Urothelium cell line (cell line): ENCODE measurements at places on chromosomes 5 and 9.

- DNase-seq: no peak
Measured at GRCh38 chr5:126641387-126641786, 40.6 kb downstream of the PHAX start.

- no peak for DNase-seq
Measured at GRCh38 chr5:87347841-87348240, 64.9 kb downstream of the CCNH start.

DNA sequence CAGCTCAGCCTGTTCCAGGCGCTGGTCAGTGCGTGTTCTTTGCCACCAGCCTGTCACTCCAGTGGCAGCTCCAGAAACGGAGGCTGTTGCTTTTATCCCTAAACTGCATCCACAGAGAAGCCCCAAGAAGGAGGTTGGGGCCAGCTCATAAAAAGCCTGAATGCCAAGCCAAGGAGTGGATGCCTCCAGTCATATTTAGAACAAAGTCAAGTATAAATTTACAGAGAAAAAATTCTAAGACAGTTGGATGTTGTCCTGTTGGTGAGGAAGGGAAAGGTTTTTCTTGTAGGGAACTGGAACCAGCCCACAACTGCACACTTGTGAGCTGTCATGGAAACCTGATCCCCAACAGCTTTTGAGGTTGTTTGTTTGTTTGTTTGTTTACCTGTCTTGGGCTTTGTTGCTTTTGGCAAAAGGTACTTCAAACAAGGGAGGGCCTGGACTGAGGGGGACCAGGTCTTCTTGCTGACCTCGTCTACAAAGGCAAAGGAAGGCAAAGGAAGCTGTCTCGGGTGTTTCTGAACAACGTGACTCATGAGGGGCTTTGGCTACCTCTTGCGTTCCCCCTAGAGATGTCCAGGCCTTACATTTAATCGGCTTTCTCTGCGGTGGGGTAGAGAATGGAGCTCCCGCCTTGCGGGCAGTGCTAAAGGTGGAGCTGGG is 36.7 kb downstream of the OLFML2A start:
- no peak for DNase-seq

- DNase-seq: no peak
Measured at GRCh38 chr5:39515881-39516280, 91.1 kb upstream of the DAB2 start.

DNA sequence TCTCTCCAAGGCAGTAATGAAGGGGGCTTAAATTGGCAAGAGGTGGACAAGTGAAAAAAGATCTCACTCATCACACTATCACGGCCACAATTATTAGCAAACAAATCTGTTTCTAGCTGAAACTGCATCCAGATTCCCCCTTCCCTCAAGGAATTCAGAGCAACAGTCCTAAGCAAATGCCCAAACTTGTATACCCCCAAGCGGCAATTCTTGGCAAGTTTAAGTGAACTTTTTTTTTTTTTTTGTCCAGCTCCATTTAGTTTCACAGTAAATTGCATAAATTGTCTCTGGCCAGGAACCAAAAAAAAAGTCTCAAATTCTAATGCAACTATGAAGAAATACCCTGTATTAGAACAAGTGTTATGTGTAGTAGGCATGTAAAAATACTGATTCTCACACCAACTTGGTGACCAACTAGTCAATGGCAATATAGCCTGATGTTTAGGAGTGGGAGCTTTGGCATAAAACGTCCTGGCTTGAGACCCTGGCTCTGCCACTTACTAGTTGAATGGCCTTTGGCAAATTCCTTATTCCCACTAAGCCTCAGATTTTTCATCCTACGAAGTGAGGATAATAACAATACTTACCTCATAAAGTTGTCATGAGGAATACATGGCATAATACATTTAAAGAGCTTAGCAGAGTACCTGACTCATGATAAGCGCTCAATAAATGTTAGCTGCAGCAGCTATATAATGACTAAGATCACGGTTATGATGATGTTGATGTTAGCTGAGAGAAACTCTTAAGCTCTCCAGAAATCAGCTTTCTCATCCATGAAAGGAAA is 193.2 kb downstream of the ADAMTSL1 start:
- DNase-seq: no peak

- peak; percentile 77 for DNase-seq
Measured at GRCh38 chr5:78504704-78505677, 143.6 kb downstream of the LHFPL2 start.

DNA sequence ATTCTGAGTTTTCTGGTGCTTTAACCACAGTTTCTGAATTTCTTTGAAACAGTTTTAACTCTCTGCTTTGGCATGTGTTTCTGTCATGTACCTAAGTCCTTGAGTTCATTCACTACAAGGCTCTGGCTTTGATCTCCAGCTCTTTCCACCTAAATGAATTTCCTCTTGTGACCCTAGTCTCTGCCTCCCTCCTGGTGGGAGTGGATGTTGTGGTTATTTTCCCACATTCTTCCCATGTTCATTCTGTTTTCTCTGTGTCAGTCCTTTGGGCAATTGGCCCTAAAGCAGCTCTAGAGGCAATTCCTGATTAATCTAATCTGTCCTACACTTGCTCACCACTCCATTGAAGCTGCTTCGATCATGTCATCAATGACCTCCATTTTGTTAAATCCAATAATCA is 28.4 kb upstream of the DPYSL3 start:
- no peak for DNase-seq

DNA sequence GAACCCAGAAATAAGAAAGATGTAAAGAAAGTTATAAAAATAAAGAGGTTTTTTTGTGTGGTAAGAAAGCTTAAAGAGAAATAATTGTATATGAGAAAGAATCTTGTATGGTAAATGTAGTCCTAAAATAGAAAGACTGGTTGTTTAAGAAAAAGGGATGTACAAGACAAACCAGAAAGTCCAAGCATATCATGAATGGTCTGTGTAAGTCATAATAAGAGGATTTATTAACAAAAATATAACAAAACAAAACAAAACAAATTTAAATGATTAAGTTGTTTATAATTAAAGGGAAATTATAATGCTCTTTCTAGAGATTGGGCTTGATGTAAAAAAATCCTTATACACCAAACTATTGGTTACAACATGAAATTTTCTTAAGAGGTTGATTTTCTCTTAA is 590.4 kb upstream of the PTGER4 start:
- DNase-seq: no peak

- DNase-seq: no peak
Measured at GRCh38 chr9:95645992-95646391, 129.2 kb upstream of the PTCH1 start.

DNA sequence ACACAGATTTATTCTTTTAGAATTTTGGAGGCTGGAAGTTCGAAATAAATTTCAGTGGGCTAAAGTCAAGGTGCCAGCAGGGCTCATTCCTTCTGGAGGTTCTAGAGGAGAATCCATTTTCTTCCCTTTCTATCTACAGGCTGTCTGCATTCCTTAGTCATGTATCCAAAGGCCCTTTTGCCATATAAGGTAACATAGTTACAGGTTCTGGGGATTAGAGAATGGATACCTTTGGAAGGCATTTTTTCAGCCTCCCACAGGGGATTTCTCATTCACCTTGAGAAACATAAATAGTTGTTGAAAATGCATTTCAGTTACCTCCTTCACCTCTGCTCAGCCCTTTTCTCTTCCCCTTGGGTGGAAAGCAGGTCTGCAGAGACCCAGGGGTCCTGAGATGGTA is 280.0 kb upstream of the MAP3K1 start:
- DNase-seq: no peak

DNA sequence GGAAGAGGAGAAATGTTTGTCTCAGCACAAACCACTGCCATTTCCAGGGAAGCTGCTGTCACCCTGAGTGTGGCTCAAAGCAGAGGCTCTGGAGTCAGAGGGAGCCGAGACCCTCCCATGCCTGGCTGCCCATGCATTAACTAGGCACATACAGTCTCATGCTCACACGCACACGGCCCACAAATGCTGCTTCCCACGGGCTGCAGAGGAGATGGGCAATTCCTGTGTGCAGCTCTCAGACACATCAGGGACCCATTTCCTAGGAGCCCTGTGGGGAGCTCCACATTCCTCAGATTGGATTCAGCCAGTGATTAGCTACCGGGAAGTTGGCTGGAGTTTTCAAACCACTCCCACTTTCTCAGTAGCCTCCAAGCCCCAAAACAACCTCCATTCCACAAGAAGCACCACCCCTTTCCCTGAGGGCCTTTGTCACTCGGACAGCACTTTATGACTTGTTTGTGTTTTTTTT is 9.1 kb upstream of the PTGES start:
- DNase-seq: no peak

DNA sequence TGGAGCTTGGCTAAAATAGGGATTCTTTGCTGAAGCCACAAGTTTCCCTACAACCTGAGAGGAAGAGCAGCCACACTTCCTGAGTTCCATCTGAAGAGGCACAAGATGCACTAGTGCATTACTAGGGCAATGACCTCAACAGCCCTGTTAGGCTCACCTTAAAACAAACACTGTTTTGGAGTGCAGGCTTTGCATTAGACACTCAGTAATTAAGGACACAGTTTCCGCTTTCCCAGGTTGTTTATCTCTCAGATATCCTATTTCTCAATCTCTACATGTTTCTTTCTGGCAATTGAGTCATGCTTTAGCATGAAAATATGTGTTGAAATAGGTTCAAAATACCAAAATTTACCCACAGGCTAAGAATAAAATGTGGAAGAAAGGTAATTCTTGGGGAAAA is 34.2 kb downstream of the EMB start:
- DNase-seq: no peak

GRCh38 chr5:115940080-115940810 is 22.0 kb upstream of the LVRN start:
- no peak for DNase-seq

DNA sequence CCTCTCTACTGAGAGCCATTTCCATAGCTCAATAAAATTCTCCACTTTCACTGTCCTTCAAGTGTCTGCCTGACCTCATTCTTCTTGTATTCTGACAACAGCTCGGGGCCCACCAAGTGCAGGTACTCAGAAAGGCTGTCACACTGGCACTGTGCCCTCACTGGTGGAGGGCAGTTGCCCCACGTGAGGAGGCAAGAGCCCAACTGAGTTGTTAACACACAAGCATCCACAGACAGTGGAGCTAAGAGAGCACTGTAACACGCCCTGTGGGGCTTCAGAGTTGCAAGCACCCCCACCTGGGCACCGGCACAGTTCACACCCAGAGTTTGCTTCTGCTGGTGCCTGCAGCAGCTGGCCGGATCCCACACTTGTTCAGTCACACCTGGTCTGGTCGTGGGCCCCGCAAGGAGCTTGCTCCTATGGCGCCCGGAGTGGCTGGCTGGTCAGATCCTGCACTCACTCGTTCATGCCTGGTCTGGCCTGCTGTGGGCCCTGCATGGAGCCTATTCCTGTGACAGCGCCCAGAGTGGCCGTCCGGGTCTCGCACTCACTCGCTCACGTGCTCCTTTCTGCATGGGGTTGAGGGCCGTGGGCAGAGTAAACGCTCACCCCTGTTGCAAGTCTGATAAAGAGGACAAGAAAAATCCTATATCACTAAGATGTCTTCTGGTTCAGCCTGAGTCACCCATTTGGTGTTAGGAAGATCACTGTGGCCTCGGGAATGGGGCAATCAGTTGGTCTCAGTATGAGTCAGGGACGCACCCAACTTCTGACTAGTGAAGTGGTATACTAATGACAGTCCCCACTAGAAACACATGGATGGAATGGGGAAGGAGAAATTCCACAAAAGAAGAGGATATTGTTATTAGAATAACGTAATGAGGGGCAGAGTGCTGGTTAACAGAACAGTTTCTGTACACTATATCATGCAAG is 87.0 kb upstream of the CCNH start:
- DNase-seq: no peak

DNA sequence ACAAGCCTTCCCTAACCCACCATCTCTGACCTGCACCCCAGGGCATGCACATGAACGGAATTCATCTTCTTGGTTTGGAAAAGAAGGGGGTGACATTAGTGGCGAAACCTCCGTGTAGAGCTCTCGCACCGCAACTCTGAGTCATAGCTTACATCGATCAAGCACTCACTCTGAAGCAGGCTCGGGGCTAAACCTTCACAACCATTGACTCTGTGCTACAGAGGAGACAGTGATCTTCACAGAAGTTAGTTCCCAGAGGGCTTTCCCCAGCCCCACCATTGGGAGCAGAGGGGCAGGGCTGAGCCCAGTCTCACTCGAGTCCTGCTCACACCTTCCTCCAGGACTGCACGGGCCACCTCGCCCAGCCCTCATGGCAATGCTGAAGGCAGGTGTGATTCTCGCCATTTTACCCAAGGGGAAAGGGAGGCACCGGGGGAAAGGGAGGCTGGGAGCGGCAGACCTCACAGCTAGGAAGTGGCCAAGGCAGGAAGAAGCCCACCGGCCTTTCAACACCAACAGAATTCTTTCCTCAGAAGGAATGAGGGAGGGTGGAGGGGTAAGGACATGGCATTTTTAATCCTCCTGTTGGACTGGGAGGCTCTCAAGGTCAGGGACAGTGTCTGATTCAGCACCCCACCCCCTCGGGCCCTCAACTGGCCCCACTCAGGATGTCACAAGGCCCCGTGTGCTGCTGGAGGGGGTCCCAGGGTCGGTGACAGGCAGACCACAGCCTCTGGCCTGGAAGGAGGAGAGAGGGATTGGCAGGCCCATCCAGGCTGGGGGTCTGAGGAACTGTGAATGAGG is 25.9 kb upstream of the IL17B start:
- peak; percentile 76 for DNase-seq

GRCh38 chr5:119330367-119331183 is 25.2 kb upstream of the TNFAIP8 start:
- DNase-seq: no peak

DNA sequence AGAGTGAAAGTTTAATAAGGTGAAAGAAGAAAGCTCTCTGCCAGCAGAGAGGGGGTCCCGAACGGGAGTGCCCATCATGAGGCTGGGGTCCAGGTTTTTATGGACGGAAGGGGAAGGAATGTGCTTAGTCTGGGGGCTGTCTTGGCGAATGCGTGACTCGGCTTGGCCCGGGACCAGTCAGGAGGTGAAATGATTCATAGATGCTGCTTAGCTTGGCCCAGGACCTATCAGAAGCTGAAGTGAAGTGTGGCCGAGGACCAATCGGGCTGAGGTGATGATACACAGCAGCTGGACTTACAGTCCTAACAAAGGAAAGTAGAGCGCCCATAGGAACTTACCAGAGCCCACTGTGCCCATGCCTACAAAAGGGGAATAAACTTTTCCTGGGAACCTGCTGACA is 3.9 kb upstream of the FKTN start:
- DNase-seq: no peak

DNA sequence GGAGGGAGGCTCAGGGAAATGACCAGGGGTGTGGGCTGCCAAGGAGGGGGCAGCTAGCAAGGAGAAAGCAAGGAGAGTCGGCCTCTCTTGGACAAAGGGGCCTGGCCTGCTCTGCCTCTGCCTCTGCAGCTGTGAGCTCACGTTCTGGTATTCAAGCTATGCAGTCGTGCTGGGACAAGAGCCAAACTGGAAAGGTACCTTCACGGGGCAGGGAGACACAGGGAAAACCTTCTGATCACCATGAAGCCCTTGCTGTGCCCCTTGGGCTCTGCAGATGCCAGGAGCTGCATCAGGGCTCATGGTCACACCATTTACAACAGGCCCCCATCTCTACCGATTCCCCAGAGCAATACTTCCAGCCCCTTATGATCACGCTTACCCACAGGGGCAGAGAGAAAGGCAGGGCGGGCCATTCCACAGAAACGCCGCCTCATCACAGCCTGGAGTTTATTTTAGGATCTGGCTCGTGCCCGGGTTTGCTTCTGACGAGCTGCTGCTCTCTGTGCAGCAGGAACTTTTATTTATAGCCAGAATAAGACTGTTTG is 63.2 kb downstream of the PRRT1B start:
- DNase-seq: peak; percentile 93

- no peak for DNase-seq
Measured at GRCh38 chr5:22614486-22615094, 238.6 kb downstream of the CDH12 start.
